ENCODE measurements at places on chromosomes 6 and 20.

GRCh38 chr6:38933426-38933825 lies 115.2 kb upstream of the GLP1R start:
- peak; percentile 67 for DNase-seq

- no peak for DNase-seq
Measured at GRCh38 chr20:1144401-1145172, 26.2 kb downstream of the PSMF1 start.

DNA sequence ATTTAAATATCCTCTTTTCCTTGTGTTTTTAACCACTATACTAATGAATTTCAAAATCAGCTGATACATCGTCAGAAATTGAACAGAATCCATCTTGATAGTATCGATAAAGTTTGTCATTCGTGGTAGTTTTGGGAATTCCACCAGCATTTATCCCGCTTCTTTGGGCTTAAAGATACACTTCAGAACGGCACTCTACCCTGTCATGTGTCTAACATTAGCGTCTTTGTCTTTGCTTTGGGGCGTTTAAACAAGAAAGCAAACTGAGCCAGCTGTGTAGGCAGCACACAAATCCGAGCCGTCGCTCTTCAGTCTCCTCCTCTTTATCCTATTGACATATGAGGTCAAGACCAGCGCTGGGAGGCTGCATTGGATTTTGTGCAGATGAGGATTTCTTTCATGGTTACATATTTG lies 27.5 kb upstream of the NHSL1 start:
- no peak for DNase-seq

GRCh38 chr6:146634022-146634421 lies 35.2 kb downstream of the ADGB start:
- DNase-seq = no peak

DNA sequence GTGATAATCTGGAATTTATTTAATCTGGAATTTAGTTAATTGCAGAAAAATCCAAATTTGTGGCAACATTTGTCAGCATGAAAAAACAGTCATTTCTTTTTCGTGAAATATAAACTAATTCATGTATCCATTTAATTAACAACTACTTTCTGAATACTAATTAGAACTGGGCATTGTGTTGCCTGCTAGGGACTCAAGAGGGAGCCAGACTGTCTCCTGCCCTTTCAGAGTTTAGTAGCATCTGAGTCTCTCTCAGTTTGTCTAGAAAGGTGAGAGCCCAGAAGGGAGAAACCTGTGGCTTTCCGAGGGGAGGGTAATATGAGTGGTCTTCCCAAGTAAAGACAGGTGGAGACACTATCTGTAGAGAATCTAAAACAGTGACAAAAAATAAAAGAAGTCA lies 210.9 kb upstream of the HDDC2 start:
- peak; percentile 9 for DNase-seq

DNA sequence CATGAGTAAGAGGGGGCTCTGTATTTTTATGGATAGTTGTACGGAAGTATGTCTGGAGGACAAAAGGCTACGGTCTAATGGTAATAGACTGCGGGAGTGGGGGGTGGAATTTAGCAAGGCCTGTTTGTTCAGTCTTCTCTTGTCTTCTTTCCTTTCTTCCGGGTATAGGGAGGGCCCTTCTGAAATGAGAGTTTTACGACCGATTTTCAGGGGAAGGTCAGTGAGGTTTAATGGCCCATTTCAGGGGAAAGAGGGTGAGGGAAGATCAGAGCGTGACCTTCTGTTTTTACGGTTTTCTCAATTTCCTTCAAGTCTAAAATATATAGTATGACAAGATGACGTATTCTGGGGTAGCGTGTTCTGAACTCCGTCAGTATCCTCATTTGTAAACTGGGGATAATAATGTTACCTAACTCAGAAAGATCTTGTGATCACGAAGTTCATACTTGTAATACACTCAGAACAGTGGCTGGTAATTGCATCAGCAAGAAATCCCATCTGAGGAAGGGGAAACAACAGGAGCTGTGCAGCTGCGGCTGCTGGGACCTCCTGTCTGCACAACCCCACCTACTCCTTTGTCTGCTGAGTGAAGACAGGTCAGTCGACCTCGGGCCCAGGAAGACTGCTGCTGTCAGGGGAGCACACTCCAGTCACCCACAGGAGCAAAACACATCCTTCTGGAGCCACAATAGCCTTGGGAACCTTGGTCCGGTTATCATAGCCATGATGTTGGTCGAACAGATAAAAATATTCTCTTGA lies 90.4 kb downstream of the MAP3K7 start:
- no peak for DNase-seq

DNA sequence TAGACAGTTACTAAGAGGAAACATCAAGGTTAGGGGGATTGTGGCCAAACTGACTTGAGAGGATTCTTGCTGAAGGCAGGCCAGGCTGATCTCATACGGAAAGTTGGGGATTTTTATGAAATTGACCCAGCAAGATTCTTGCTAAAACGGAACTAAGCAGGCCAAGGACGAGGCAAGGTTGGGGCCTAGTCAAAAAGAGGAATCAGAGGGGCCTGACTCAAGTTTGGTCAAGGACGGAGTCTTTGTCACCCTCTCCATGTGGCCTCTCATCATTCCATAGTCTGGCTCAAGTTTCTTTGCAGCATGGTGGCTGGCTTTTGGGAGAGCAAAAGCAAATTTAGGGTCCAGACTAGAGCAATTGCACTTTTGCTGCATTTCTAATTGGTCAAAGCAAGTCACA lies 7.9 kb upstream of the HECA start:
- DNase-seq = no peak

GRCh38 chr20:51021067-51022025 lies 1.6 kb downstream of the KCNG1 start:
- DNase-seq = no peak

DNA sequence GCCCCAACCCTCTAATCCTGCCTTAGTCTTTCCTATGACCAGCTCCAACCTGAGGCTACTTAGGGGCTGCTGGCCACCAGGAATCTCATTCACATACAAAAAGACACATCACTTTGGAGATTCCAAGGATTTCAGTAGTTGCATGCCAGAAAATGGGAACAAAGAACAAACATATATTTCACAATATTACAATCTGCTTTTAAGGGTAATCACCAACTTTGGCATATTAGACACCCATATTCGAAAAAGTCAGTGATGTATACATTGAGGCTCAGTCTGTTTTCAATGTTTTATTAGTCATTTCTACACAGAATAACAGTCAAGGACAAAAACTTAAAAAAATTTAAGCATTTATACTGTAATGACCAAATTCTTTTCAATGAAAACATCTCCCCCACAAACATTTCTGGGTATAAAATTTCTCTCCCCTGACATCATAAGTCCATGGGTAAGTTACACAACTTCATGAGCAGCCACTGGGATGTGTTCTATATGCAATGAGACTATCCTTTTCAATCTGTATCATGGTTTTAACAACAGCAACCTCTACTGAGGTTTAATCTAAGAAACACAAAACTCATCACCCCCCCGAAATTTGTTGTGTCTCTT lies 103.5 kb downstream of the MAP7 start:
- no peak for DNase-seq

GRCh38 chr6:128000363-128000762 lies 99.5 kb upstream of the THEMIS start:
- DNase-seq = no peak

GRCh38 chr6:149586149-149586548 lies 20.0 kb downstream of the GINM1 start:
- DNase-seq = no peak

DNA sequence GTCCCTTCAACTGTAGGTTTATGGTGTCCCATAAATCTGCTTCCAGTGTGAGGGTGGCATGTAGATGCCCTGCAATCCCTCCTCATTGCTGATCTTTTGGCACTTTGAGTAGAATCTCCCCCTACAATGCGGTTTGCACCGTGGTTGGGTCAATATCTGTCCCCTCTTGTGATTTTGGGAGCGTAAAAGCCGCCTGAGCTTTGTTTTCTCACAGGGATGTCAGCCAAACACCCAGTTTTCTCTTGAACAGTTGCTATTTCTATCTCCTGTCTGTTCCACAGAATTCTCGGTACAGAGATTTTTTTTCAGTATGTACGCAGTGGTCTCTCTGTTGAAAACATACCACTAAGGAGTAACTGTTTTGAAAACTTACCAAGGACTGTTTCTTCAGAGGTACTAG lies 21.8 kb downstream of the CDS2 start:
- no peak for DNase-seq

GRCh38 chr6:44020664-44021425 lies 106.4 kb downstream of the MRPL14 start:
- DNase-seq = no peak

GRCh38 chr6:56860475-56860874 lies 94.4 kb upstream of the BEND6 start:
- DNase-seq = peak; percentile 72

DNA sequence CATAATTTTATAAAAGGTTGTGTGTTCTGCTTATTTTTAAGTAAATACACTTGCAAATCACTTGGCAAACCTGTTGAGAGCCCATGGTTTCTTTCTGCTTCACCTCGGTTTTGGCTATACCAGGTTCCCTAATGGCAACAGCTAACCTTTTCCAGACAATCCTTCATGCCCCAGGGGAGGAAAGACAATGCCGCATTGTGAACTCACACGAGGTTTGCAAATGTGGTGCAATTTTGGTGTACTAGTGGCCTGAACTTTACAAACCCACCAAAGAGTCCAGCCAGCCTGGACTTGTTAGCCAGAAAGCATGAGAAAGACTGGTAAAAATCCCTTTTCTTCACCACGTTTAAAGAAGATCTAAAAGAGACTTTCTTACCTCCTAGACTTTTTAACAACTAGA lies 84.8 kb upstream of the SOX4 start:
- DNase-seq = no peak

- no peak for DNase-seq
Measured at GRCh38 chr6:14110001-14110818, 7.4 kb upstream of the CD83 start.

DNA sequence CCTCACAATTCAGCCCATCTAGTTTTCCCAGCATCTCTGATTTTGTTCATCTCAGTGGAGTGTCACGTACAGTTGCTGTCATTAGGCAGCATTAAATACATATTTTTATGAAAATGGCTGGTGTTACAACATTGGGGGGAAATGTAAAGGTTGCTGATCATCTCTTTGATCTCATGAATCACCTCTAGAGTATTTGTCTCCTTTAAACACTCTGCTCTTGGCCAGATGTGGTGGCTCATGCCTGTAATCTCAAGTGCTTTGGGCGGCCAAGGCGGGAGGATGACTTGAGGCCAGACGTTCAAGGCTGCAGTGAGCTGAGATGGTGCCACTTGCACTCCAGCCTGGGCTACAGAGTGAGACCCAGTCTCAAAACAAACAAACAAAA lies 128.1 kb downstream of the IPCEF1 start:
- no peak for DNase-seq

- DNase-seq = no peak
Measured at GRCh38 chr20:52852714-52853113, 119.4 kb upstream of the TSHZ2 start.

- no peak for DNase-seq
Measured at GRCh38 chr6:25623879-25624278, 28.1 kb upstream of the SCGN start.

DNA sequence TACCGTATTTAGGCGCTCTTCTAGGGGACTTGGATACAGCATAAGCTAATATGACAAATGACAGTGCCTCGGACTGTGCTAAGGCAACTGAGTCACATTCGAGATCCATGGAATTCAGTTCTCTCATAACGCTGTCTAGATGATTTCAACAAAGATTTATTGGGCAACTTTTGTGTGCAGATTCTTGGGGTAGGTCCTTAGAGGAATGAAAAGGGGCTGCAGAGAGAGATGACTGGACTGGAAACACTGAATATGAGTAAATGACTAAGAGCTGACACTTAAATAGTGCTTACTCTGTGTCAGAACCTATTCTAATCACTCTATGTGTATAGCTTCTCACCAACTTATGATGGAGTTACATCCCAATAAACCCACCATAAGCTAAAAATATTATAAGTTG lies 36.4 kb upstream of the MARCKS start:
- no peak for DNase-seq

GRCh38 chr20:22524393-22525015 lies 59.9 kb downstream of the FOXA2 start:
- no peak for DNase-seq

GRCh38 chr20:50828363-50829136 lies 33.7 kb downstream of the BCAS4 start:
- DNase-seq = no peak

GRCh38 chr6:168852376-168852884 lies 401.2 kb downstream of the THBS2 start:
- no peak for DNase-seq

DNA sequence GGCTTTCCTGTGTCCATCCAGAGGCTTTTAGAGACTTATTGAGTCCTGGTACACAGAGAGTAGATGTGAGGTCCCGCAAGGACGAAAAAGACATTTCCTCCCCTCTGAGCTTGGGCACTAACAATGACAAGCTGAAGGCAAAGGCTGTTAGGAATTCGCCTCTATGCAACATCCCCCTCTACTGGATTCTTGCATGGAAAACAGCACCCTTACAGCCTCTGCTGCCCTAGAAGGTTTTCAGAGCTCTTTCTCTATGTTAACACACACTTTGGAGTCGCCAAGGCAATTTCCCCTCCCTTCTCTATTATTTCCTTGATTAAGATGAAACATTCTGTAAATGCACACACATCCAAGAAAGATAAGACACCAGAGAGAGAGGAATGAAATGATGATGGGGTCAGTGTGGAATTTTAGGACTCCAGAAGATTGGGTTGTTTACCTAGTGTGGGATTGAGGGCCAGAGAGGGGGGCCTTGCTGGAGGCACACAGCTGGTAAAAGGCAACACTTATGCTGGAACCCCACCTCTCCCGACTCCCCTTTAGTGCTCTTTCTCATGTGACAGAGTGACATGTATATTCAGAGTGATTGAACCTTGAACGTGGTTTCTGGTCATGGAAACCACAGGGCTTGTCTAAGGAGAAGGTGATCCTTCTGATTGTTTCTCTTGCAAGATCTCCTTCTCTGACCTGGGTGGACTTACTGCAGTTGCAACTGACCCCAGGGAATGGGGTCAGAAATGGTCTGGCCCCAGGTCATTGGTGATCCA lies 300.7 kb downstream of the CLIC5 start:
- DNase-seq = peak; percentile 94

- peak; percentile 36 for DNase-seq
Measured at GRCh38 chr6:16168858-16169257, 40.0 kb downstream of the MYLIP start.
